ENCODE measurements at places on chromosomes 2 and 18.

DNA sequence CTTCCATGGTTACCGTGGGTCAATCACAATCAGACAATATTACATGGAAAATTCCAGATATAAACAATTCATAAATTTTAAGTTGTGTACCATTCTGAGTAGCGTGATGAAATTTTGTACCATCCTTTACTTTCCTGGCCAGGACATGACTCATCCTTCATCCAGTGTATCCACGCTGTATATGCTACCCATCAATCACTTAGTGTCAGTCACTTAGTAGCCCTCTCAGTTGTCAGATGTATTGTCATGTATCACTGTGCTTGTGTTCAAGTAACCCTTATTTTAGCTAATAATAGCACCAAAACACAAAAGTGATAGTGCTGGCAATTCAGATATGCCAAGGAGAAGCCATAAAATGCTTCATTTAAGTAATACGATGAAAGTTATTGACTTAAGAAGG lies 282.6 kb downstream of the CPS1 start:
- no peak for DNase-seq

DNA sequence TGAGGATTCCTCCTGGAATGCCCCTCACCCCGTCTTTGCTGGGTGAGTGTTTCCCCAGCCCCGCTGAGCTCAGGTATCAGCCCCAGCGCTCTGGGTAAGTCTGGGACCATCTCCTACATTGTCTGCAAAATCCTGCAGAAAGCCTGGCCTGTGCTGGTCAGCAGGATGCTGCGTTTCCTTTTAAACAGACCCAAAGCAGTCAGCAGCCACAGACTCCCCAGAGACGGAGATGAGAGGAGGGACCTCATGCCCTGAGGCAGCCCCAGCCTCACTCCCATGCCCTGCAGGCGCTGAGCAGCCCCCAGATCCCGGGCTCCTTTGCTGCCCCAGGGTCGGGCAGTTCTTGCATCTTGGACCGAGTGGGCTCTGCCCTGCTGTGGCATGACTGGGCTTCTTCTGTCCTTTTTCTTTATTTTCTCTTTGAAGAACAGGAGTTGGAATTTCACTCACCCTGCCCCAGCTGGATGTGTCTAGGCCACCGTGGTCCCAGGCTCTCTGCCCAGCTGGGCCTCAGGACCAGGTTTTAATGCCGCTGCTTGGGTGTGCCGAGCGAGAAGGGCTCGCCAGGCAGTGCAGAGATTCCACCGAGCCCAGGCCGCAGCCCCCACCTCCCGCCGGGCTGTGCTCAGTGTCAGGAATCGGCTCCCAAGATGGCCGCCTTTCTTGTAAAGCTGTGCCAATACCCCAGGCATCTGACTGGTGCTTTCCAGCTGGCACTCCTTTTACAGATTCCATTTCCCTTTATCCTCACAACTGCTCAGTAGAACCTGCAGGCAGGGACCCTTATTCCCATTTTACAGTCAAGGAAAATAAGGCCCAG lies 43.6 kb downstream of the ODC1 start:
- no peak for DNase-seq

GRCh38 chr2:124122340-124122739 lies 97.3 kb downstream of the CNTNAP5 start:
- no peak for DNase-seq

DNA sequence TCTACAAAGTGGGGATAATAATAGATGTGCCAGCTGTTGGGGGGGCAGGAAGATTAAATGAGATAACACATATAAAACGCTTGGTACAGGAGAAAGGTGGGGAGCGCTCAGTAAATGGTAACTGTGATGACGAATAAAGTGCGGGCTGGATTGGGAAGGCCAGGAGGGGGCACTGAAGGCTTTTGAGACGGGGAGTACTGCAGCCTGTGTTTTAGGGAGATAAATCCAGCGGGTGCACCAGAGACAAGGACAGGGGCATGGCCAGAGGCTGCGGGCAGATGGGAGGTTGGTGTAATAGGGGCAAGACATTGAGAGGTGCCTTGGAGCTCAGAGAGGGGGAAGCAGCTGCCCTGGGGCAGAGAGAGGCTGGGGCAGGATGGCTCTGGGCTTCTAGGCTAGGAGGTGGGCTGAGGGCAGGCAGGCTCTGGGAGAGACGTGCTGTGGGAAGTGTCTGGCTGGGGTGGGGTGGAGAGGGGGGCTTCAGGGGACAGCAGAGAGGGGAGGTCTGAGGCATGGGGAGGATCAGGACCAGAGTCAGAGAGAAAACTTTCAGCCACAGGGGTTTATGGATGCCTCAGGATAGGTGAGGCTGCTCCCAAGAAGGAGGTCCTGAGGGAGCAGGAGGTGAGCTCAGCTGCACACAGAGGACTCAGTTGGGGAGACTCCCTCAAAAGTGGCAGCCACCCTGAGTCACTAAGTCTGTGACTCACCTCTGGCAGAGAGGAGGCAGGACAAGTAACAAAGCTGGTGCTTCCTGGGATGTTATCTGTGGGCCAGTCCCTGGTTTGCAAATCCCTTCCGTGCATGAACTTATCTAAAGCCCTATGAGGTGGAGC lies 18.8 kb downstream of the TEX44 start:
- peak; percentile 43 for DNase-seq

- no peak for DNase-seq
Observed at GRCh38 chr18:10457767-10458166, 3.3 kb downstream of the APCDD1 start.

GRCh38 chr2:172207911-172208310 lies 105.2 kb upstream of the DLX2 start:
- no peak for DNase-seq

- no peak for DNase-seq
Observed at GRCh38 chr2:1976728-1977416, 232.6 kb upstream of the PXDN start.

- DNase-seq: no peak
Observed at GRCh38 chr2:80019571-80020460, 284.7 kb downstream of the LRRTM1 start.

DNA sequence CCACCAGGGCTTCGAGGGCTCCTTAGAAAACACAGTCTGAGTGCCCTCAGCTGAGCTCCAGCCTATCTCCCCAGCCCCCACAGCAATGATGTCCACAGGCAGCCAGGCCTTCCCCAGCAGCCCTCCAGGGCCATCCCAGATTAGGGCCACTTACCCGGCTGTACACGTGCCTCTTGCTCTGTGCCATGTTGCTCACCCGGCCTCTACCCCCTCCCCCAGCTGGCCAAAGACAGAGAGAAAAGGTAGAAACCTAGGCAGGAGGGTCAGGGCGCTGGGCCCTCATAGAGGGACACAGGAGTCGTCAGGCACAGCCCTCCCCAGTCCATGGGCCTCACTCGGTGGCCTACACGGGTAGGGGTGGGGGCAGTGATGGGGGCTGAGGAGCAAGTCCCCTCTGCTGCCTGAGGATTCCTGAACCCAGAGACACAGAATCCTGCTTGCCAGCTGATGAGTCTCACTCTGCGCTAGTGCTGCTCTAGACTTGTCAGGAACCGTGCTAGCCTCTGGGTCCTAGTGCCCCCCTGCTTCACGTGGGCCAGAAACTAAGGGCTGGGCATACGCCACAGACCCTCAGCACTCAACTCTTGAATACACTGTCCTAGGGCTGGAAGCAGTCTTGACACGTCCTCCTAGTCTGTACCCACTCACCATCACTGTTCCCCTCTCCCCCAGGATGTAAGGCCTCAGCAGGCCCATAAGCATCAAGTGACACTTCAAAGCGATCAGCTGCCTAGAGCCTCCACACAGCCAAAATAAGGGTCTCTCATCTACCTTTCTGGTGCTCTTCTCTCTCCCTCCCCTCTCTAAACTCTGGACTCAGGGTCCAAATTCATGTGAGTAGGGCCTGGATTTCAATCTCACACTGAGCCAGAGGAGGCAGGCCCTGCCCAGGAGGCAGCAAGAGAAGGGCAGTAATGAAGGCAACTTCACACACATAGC lies at the start of gene DCTN1:
Gene DCTN1 (minus strand): TSS at position 461 of the 939 bp plus-strand sequence. CDS start 274 bp downstream, at position 187.
- DNase-seq: no peak

DNA sequence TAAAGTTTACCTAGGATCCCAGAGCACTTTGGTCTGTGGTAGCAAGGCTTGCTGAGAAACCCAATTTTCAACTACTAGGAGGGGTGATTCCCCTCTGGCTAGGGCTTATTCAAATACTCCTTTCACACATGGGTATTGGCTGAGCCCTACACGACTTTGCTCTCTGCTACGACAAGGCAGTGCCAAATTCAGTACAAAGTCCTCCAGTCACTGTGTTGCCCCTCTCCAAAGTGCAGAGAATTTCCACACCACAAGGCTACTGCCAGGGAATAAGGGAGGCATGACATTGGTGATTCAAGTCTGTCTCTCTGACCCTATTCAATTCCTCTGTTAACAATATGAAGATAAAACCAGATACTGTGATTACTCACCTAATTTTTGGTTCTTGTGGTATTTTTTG lies 38.9 kb downstream of the SYT4 start:
- no peak for DNase-seq

- DNase-seq: no peak
Observed at GRCh38 chr18:74724186-74724585, 126.5 kb downstream of the ZNF407 start.

- DNase-seq: no peak
Observed at GRCh38 chr2:144935736-144936135, 415.8 kb upstream of the ZEB2 start.

GRCh38 chr18:44830581-44830980 lies 149.9 kb downstream of the SETBP1 start:
- DNase-seq: no peak

GRCh38 chr2:150060341-150060740 lies 427.1 kb downstream of the RND3 start:
- no peak for DNase-seq

DNA sequence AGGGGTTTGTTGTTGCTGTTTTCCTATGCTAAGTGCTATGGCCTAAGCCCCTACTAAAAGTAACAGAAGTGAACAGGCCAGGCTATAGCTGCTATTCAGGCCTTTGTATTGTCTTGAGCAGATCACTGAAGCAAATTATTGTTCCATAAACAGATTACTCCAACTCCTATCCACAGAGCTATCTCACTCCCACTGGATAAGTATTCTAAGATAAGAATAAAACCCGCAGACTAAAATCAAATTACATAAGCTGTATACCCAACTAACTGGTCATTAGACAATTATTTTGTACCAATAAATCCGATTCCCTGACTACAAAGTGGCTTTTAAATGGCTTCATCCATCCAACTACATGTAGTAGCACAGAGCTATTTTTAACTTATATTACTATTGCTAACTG lies 74.3 kb downstream of the THADA start:
- no peak for DNase-seq

DNA sequence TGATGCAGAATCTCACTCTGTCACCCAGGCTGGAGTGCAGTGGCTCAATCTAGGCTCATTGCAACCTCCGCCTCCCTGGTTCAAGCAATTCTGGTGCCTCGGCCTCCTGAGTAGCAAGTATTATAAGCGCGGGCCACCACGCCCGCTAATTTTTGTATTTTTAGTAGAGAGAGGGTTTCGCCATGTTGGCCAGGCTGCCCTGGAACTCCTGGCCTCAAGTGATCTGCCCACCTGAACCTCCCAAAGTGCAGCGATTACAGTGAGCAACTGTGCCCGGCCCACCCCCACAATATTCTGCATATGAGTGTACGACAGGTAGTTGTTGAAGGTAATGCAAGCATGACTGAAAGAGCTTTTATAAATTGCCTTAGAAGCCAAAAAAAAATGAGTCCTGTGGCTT lies 1.2 kb downstream of the WDR75 start:
- no peak for DNase-seq

DNA sequence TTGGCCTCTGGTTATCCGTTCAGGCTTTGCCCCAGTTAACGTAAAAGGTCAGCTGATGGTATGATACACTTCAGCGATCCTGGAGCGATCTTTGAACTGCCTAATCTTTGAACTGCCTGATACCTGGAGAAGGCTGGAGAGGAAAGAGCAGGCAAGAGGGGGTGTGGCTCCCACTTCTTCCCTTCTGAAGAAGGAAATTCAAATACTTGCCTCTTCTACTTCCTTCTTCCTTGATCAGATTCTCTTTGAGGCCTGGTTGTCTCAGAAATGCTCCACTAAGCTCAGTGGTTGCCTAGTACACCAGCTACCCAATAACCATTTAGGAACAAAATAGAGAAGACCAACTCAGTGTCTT lies 619 bp downstream of the GALM start:
- DNase-seq: no peak

DNA sequence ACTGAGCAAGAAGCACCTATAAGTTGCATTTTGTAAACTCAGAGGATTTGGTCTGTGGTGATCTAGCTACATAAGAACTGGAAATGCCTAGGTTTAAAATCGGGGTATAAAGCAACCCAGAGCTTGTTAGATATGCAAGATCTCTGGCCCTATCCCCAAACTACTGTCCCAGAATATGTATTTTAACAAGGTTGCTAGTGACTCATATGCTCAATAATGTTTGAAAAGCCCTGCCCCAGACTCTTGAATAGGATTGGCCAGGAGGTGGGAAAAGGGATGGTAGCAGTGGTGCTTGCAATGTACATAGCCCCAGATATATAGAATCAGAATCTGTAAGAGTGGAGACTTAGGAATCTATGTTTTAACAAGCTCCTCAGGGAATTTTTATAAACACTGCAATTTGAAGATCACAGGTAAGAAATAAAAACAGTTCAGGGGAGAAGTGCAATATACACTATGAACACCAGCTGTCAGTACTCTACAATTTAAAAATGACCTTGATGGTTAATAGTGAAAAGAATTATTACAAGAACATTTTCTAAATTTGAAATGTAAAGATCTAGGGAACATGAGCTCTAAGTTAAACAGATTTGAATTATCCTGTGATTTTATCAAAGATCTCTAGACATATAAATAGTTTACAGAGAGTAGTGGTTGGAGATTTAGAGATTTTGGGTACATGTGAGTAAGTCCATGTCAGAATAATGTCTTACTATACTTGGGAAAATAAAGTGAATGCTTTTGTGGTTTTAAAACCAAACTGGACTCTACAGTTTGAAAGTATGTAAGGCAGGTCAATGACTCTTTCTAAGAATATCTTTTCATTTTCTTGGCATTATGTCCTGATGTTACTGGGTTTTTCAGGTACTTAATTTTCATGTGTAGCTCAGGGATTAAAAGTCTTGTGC lies 7.7 kb upstream of the MMADHC start:
- DNase-seq: no peak

- DNase-seq: no peak
Observed at GRCh38 chr2:65300134-65300760, 72.6 kb downstream of the ACTR2 start.

DNA sequence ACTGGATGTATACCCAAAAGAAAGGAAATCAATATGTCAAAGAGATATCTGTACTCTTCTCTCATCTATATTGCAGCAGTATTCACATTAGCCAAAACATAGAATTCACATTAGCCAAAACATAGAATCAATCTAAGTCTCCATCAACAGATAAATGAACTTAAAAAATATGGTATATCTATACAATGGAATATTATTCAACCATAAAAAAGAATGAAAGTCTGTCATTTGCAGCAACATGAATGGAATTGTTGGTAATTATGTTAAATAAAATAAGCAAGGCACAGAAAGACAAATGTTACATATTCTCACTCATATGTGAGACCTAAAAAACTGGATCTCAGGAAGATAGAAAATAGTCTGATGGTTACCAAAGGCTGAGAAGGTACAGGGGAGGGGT lies 212.1 kb upstream of the ZC3H15 start:
- DNase-seq: no peak

GRCh38 chr18:49094136-49094535 lies 143.4 kb upstream of the SMAD7 start:
- no peak for DNase-seq

- DNase-seq: no peak
Observed at GRCh38 chr2:231462729-231463465, 1.4 kb downstream of the NCL start.

- no peak for DNase-seq
Observed at GRCh38 chr2:128585706-128586105, 267.0 kb upstream of the HS6ST1 start.
